ENCODE measurements at places on chromosomes 5 and 9.
A peak's percentile ranks its signal among the peaks of the same experiment; 100 is the strongest.

DNA sequence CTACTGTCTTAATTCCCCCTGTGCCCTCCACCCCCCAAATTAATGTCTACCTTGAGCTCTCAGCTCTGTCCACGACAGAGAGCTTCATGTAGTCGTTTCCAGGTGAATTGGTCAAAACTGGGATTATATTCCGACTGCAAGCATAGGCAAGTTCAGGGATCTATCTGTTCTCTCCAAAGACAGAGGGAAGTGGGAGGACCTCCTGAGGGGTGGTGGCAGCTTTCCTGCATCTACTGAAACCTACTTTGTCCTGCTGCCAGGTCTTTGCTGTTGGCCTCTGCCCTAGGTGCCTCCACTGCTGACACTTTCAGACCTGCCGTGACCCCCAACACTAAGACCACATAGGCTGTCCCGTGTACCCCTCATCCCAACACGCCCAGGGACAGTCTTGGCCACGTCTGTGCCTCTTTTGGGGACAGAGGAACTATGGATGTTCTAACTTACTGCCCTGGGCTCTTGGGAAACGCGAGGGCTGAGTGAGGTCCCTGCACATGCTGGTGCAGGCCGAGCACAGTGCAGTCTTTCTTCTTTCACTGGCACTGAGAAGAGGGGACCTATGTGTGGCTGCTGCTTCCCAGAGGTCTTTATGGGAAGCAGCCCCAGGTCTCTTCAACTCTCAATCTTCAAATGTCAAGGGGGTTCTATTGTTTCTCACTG is 125.6 kb downstream of the NTRK2 start:
- no peak for DNase-seq

- DNase-seq: no peak
Observed at GRCh38 chr9:84851935-84852585, 182.5 kb downstream of the NTRK2 start.

GRCh38 chr5:128303593-128303992 is 220.0 kb downstream of the SLC12A2 start:
- no peak for DNase-seq

DNA sequence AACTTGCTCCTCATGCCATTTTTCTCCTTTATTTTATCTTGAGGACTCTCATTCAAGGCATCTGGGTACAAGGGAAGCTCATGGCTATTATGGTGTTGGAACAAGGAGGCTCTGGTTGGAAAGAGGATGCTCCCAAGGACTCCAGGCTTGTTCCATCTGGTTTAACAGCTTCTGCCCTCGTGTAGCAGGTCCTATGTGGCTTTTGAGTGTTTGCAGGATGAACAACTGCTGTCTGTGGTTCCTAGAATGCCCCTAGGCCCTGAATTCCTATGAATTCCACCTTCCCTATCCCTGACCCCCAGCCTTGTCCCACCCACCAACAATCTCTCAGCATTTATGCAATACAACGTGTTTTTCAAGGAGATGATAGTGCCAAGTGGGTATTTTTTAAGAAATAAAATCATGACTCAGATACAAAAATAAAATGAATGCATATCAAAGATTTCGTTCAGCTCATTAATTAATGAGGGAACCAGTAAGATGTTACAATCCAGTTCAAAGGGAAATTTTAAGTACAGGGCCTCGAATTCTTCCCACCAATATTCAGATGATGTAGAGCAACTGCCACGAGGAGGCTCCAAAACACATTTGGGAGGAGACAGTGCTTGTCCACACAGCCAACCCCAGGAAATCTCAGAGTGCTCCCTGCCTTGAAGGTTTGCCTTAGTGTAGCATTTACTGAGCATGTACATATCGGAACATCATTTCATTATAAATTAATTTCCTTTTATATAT is 182.0 kb downstream of the MUSK start:
- no peak for DNase-seq

DNA sequence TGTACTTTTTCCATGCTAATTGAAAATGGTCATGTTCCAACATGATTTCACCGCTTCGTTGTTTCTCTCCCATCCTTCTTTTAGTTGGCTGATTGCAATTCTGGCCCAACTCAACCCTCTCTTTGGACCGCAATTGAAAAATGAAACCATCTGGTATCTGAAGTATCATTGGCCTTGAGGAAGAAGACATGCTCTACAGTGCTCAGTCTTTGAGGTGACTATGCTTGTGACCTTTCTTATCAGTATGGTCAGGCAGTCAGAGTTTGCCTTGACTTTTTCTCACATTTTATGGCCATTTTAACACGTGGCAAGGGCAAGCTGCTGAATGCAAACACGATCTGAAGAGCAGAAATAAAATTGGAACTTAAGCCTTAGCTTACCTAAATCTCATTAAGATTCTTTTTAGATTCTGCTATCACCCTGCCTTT is 36.0 kb upstream of the CREBRF start:
- DNase-seq: no peak

GRCh38 chr5:33180900-33181299 is 259.9 kb upstream of the TARS1 start:
- no peak for DNase-seq

DNA sequence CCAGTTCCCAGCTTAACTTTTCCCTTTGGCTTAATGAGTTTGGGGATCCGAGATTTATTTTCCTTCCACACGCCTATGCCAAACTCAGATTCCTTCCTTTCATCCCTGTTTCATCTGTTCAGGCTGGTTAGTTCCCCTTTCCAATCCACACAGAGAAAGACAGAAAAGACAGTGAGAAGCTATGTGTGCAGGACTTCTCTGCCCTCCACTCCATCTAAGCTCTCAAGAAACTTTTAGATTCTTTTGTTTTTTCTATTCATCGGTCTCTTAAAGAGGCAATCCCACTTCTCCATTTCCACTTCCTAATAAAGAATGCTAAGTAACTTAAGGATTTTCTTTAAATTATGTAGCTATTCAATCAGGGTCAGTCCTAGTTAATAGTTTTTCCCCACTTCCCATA is 11.2 kb downstream of the ITGA1 start:
- no peak for DNase-seq

GRCh38 chr5:43571237-43571636 is 14.4 kb upstream of the PAIP1 start:
- no peak for DNase-seq

DNA sequence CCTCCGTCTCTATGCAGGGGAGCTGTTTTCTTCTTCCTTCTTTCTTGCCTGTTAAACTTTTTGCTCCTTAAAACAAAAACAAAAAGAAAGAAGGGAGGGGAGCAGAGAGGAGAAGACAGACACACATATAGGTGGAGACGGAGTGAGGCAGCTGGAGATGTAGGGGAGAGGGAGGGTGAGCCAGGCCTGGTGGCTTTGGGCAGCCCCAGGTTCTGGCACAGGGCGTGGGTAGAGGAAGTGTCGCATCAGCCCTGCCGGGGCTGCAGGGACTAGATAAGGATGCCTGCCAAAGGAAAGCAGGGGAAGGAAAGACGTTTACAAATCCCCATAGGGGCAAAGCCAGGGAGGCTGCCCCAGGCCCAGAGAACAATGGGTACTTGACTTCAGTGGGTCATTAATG is 38.7 kb upstream of the PTGS1 start:
- no peak for DNase-seq

GRCh38 chr5:169356181-169356580 is 55.2 kb upstream of the SLIT3 start:
- no peak for DNase-seq

DNA sequence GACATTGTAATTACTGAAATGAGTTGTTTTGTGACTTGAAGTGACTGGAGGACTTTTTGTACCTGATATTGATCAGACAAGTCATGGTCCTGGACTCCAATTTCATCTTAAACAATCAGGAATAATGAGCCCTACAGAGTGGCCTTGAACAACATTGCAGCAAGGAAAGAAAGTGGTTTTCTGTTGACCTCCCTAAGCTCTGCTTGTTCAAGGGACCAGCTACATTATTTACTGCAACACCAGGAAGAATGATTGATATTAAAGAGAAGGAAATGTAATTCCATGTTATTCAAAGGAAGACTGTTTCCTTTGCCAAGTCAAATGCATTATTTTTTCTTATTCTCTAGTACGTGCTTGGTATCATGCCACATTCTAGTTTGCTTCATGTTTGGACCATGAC is 22.6 kb downstream of the ENTREP1 start:
- no peak for DNase-seq

GRCh38 chr5:20618340-20618739 is 630.3 kb upstream of the CDH18 start:
- DNase-seq: no peak

DNA sequence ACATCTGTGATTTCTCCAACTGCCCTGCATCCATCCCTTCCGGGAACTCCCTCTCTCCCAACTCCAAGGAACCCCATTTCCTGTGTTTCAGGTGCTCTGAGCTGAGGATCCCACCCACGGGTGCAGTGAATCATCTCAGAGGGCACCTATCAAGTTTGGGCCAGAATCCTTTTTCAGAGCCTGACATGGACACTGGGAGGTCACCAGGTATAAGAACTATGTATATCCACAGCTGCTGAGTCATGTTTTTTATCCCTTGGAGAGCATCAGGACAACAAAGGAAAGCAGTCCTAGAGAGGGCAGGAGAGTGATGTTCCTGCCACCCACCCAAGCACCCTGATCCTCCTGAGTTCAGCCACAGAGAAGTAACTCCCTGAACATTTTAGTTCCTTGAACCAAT is 3.8 kb downstream of the MED27 start:
- no peak for DNase-seq

- DNase-seq: peak; percentile 81
Observed at GRCh38 chr5:149731617-149732323, 1.7 kb downstream of the PPARGC1B start.

DNA sequence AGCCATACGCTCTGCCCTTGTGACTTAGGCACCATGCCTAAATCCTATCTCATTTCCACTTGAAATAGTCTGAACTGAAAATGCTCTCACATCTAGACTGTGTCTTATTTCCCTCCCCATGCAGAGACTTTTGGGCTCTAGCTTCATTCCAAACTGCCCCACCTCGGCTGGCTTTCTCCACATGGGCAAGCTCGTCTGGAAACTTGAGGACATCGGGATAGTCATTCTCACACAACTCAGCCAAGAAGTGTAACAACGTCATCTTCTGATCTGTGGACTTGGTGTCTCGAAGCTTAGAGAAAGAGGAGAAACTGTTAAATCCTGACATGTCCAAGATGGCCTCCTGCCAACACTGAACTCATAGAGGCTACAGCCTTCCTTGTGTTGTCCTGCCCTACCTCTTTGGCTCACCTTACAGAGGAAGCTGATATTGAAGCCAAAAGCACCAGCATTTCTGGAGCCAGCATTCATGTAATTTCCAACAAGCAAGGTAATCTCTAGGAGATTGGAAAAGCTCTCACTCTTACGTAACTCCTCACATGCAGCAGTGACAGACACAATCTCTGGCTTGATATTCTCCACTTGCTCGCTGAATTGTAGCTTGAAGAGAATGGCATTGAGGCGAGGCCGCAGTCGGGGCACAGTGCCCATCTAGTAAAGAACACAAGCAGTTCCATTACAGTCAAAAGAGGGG is 39.6 kb downstream of the PCDHGC5 start:
- DNase-seq: no peak

GRCh38 chr9:94949370-94949769 is 222.9 kb downstream of the AOPEP start:
- DNase-seq: no peak

DNA sequence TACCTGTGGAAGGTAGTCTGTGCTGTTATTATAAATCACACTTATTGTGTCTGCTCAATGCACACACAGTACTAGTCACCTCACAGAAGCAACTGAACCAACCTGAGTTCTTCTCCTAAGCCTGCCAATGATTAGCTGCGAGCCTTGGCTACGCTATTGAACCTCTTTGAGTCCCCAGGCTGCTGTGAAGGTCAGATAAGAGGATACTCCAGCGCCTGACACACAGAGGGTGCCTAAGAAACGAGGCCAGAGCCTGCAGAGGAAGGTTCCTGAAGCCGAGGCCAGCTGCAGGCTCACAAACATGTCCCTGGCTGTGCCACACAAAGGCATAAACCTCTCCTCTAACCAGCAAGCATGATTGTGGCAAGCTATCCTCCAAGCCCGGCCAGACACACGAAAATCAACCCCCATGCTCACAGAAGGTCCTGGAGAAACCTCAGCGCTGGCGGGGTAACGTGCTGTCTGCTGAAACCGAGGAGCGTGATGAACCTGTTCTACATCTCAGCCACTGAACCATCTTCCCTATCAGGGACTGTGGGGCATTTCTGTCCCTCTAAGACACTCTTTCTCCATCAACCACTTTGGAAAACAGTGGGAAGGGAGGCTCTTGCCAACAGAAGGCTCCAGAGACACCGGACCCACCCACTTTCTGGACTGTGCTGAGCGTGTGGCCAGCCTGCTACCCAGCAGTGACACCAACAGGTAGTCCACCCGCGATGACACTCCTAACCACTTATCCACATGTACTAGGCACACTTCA is 53.2 kb upstream of the SLC25A51 start:
- DNase-seq: no peak

DNA sequence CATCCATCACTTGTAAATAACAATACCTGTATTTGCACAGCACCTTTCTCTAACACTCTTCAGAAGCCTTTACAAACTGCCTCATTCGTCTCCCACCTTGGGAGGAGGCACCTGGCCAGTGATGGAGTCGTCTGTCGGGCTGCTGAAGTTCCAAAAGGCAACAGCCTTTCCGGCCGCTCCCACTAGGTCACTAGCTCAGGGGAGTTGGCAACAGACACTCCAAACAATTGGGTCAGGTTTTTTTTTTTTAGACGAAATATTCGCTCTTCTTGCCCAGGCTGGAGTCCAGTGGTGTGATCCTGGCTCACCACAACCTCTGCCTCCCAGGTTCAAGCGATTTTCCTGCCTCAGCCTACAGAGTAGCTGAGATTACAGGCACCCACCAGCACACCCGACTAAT is 4.0 kb downstream of the DAP start:
- DNase-seq: no peak

- no peak for DNase-seq
Observed at GRCh38 chr5:62650197-62650596, 71.6 kb downstream of the LRRC70 start.

GRCh38 chr5:178199581-178200434 is 4.5 kb upstream of the HNRNPAB start:
- DNase-seq: no peak

- no peak for DNase-seq
Observed at GRCh38 chr9:98121058-98121457, 2.0 kb upstream of the TRIM14 start.

Measured in CD8-positive, alpha-beta memory T cell (primary cell).